Activated T-cell treated with anti-CD3 and anti-CD28 coated beads, Interleukin-2, amount 50 U/mL, for 72 hours (primary cell): ENCODE measurements at places on chromosomes 4 and X. TPM values are rescaled to one million over a fixed set of nuclear protein-coding genes. Genes with fewer than 3 reads are reported as not detected.
A peak's percentile ranks its signal among the peaks of the same experiment; 100 is the strongest.

Gene PNMA3
- 1.3 TPM for total RNA-seq

DNA sequence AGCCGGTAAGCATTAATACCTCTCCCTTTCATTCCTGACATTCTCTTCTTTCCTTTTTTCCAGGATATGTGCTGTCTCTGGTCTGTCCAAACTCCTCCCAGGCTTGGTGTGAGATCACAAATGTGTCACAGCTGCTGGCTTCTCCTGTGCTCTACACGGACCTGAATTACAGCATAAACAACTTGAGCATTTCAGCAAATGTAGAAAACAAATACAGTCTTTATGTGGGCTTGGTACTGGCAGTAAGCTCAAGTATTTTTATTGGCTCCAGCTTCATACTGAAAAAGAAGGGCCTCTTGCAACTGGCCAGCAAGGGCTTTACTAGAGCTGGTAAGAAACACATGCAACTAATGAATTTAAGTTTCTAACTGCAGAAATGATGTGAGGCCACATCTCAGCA lies 8.4 kb downstream of the NIPAL1 start:
- H3K4me3 ChIP-seq, result no peak overlapping the region
- DNase-seq, result no peak
- H3K27me3 ChIP-seq, result peaks cover 34% of the 10 kb centered on the region
- H3K4me1 ChIP-seq, result peaks cover 41% of the 10 kb centered on the region
- peaks cover 6% of the 10 kb centered on the region for H3K36me3 ChIP-seq
- no peak overlapping the region for H3K27ac ChIP-seq

DNA sequence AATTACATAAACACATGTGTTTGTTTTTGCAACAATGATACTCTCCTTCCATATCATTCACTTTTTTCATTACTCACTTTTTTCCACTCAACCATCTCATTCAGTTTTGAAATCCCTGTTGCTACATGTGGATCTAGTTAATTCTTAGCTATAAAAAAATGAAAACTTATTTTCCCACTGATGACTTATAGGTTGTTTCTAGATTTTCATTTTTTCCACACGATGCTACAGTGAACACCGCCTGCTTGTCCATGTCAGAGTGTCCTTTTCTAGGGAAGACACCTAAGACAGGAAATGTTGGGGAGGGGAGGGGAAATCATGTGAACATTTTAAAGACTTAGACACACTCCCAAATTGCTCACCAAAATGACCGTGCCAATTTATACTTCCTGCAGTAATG lies 70.2 kb downstream of the SUPT20HL2 start:
- H3K27ac ChIP-seq, result no peak overlapping the region
- H3K36me3 ChIP-seq, result no peaks in the 10 kb centered on the region
- peaks cover 26% of the 10 kb centered on the region for H3K27me3 ChIP-seq

GRCh38 chr4:153419029-153419428 lies 47.1 kb upstream of the TMEM131L start:
- H3K36me3 ChIP-seq, result no peaks in the 10 kb centered on the region
- H3K27ac ChIP-seq, result peak overlapping the region; percentile 44
- no peak overlapping the region for H3K4me3 ChIP-seq
- peaks cover 39% of the 10 kb centered on the region for H3K4me1 ChIP-seq

Gene ASB9
- total RNA-seq, result 0.41 TPM

DNA sequence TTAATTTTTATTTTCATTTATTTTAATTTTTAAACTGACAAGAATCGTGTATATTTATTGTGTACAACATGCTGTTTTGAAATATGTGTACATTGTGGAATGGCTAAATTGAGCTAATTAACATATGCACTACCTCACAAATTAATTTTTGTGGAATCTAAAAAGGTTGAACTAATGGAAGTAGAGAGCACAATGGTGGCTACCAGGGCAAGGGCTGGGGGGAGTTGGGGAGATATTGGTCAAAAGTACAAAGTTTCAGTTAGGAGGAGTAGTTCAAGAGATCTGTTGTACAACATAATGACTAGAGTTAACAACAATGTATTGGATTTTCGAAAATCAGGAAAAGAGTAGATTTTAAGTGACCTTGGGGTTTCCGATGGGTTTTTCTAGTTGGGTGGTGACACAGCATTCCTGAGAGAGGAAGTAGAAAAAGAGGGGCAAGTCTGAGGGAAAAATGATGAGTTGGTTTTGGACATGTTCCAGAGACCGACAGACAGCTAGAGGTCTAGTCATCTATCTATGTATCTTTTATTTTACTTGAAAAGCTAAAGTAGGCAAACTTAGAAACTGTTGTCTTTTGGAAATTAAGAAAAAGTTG lies 23.2 kb downstream of the APOO start:
- H3K36me3 ChIP-seq, result no peaks in the 10 kb centered on the region
- H3K4me3 ChIP-seq, result no peak overlapping the region
- peaks cover 10% of the 10 kb centered on the region for H3K27me3 ChIP-seq
- no peak overlapping the region for H3K27ac ChIP-seq
- DNase-seq, result no peak

Gene ACOT9
- 85.4 TPM for total RNA-seq

- H3K36me3 ChIP-seq, result peaks cover 2% of the 10 kb centered on the region
- H3K4me1 ChIP-seq, result no peaks in the 10 kb centered on the region
- H3K4me3 ChIP-seq, result no peak overlapping the region
- H3K27me3 ChIP-seq, result no peaks in the 10 kb centered on the region
Observed at GRCh38 chr4:123166023-123166422, 230.6 kb upstream of the SPRY1 start.

GRCh38 chr4:108346818-108347210 lies 178.1 kb upstream of the LEF1 start:
- peaks cover 25% of the 10 kb centered on the region for H3K4me1 ChIP-seq
- no peak overlapping the region for H3K27ac ChIP-seq
- no peak overlapping the region for H3K4me3 ChIP-seq
- DNase-seq, result no peak

GRCh38 chr4:133555671-133556070 lies 406.6 kb downstream of the PCDH10 start:
- no peaks in the 10 kb centered on the region for H3K36me3 ChIP-seq
- no peak for DNase-seq
- H3K4me1 ChIP-seq, result no peaks in the 10 kb centered on the region
- H3K27me3 ChIP-seq, result no peaks in the 10 kb centered on the region
- H3K27ac ChIP-seq, result no peak overlapping the region

- DNase-seq, result no peak
- H3K4me1 ChIP-seq, result no peaks in the 10 kb centered on the region
- H3K36me3 ChIP-seq, result peaks cover 33% of the 10 kb centered on the region
- no peak overlapping the region for H3K4me3 ChIP-seq
- H3K27ac ChIP-seq, result no peak overlapping the region
Observed at GRCh38 chrX:78540171-78540570, 119.0 kb downstream of the RTL3 start.

DNA sequence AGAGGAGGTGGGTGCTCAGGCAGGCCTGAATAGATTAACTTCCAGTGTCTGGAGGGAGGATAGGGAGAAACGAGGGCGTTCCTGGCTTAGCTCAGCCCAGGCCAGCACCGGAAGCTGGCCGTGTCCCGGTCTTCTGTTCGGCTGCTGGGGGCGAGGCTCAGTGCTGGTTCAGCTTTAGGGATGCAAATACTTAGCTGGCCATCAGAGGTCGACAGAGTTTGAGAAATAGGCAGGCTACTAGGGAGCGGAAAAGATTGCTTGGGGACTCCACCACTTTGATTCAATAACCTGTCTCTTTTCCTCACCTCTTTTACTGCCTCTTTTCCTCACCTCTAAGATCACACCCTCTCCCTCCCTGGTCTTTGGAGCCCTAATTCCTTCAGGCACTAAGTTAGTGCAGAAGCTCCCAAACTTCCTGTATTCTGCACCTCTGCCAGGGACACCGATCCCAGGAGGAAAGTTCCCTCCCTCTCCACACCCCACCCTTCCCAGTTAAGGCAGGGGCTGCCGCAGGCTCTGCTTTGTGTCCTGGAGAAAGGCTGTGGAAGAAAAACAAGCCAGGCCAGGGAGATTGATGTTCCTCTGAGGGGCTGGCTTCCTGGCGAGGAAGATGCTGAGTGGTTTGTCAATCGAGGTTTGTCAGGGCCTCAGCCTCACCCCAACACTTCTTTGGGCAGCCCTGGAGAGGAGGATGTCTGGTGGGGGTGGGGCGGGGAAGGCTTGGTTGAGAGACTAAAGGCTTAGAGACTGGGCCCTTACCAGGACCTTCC lies 6.0 kb upstream of the EFNB1 start:
- no peaks in the 10 kb centered on the region for H3K4me1 ChIP-seq
- no peaks in the 10 kb centered on the region for H3K36me3 ChIP-seq
- H3K4me3 ChIP-seq, result no peak overlapping the region
- peak; percentile 24 for DNase-seq
- no peak overlapping the region for H3K27ac ChIP-seq
- H3K27me3 ChIP-seq, result peaks cover 30% of the 10 kb centered on the region

Gene RHOXF1
- 0.76 TPM for total RNA-seq

GRCh38 chr4:27011401-27011800 lies 150.8 kb downstream of the STIM2 start:
- DNase-seq, result no peak
- peaks cover 13% of the 10 kb centered on the region for H3K4me1 ChIP-seq
- H3K36me3 ChIP-seq, result peaks cover 5% of the 10 kb centered on the region
- H3K27ac ChIP-seq, result no peak overlapping the region
- H3K27me3 ChIP-seq, result no peaks in the 10 kb centered on the region

DNA sequence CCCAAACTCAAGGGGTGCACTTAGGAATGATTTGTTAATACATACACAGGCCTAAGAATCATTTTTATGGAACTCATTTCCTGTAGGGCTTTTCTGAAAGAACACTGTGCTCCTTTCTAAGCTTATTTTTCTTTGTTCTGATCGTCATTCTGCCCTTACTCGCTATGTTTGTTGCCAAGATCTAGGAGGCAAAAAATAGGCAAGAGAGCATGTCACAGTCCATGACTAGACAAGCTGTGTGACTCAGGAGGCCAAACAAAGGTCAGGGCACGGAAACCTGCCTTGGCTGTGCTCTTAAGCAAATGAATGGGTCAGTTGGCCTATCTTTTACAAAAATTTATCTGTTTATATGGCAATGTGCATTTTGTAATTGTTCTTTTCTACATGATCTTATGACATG lies 42.5 kb upstream of the C1GALT1C1 start:
- DNase-seq, result no peak
- no peak overlapping the region for H3K4me3 ChIP-seq
- H3K27me3 ChIP-seq, result no peaks in the 10 kb centered on the region

- peak; percentile 38 for DNase-seq
- H3K4me3 ChIP-seq, result peak overlapping the region; percentile 93
- H3K36me3 ChIP-seq, result peaks cover 4% of the 10 kb centered on the region
- peaks cover 27% of the 10 kb centered on the region for H3K4me1 ChIP-seq
- H3K27me3 ChIP-seq, result peaks cover 49% of the 10 kb centered on the region
- no peak overlapping the region for H3K27ac ChIP-seq
Observed at GRCh38 chr4:71186566-71187403, 152.0 kb upstream of the SLC4A4 start.

DNA sequence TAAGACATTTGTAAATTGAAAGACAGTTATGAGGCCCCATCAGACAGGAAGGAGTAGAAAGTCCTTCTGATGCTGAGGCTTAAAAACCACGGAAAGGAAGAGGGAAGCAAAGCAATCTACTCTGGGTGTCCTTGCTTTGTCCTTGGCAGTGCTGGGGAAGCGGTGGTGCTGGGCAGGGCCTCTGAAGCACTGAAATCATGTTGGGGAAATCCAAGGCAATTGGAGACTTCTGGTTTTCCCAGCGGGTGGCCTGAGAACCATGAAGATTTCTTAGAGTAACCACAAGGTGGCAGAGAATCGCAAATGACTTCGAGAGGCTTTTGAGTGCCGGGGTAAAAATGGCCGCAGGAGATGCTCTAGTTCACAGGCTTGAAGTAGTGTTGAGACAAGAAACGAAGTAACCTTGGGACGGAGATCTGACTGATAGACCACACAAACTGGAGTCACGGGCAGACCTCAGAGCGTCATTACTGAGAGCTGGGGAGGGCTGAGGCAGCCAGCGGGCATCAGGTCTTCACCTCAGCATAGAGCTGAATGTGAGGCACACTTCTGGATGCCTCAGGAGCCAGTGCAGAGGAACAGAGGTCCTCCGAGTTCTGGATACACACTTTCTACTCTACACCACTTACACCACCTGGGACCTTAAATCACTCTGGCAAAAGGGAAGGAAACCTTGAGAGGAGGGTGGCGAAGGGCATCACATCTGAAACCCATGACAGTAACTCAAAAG lies 130.7 kb upstream of the GPRIN3 start:
- H3K4me3 ChIP-seq, result peak overlapping the region; percentile 57
- peaks cover 23% of the 10 kb centered on the region for H3K4me1 ChIP-seq
- peak overlapping the region; percentile 26 for H3K27ac ChIP-seq
- DNase-seq, result peak; percentile 46
- H3K36me3 ChIP-seq, result no peaks in the 10 kb centered on the region

DNA sequence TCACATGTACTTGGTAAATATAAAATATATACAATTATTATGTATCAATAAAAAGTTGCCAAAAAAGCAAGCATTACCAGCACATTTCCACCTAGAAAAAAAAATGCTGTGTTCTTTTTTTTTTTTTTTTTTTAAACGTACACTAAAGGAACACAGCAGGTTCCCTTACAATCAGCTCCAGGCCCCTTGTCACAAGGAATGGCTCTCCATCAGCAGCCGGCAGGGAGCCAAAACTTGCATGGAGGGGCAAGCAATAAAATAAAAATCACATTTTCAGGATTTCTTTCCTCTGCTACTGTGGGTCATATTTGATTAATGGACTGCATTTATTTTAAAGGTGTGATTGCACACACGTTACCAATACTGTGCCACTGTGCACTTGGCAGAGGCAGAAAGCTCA lies 460.3 kb downstream of the GPAT3 start:
- no peak overlapping the region for H3K4me3 ChIP-seq
- DNase-seq, result no peak
- peaks cover 6% of the 10 kb centered on the region for H3K27me3 ChIP-seq
- no peaks in the 10 kb centered on the region for H3K4me1 ChIP-seq

GRCh38 chr4:165055601-165056000 lies 1.9 kb downstream of the TRIM75 start:
- no peak overlapping the region for H3K27ac ChIP-seq
- no peaks in the 10 kb centered on the region for H3K4me1 ChIP-seq
- H3K36me3 ChIP-seq, result no peaks in the 10 kb centered on the region
- no peak for DNase-seq

Gene C1QTNF7
- not detected for total RNA-seq

DNA sequence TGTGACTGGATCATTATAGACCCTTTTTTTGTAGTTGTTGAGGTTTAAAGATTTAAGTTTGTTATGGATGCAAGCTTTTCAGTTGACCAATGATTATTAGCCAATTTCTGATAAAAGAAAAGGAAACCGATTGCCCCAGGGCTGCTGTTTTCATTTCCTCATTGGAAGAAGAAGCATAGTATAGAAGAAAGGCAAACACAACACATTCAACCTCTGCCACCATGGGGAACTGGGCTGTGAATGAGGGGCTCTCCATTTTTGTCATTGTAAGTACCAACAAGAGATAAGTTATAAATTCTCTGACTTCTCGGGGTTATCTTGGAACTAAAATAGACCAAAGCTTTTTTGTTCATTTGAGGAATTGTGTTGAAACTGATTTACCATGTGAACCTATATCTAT lies at the start of gene CYBB:
Gene CYBB (plus strand): TSS at position 203 of the 400 bp plus-strand sequence. CDS start 19 bp downstream, at position 222.
- DNase-seq, result no peak
- H3K4me1 ChIP-seq, result peaks cover 23% of the 10 kb centered on the region

Gene DDIT4L
- total RNA-seq, result 0.90 TPM

GRCh38 chr4:124017185-124017785 lies 620.7 kb downstream of the SPRY1 start:
- no peak for DNase-seq
- H3K27me3 ChIP-seq, result no peaks in the 10 kb centered on the region
- H3K4me1 ChIP-seq, result peaks cover 9% of the 10 kb centered on the region
- H3K27ac ChIP-seq, result no peak overlapping the region

Gene CXCL3
- total RNA-seq, result not detected
